ENCODE measurements at places on chromosomes 7 and 10.

GRCh38 chr10:32159264-32159663 is 103.0 kb upstream of the KIF5B start:
- DNase-seq: no peak

- DNase-seq: no peak
Measured at GRCh38 chr10:33160151-33160550, 174.3 kb downstream of the NRP1 start.

DNA sequence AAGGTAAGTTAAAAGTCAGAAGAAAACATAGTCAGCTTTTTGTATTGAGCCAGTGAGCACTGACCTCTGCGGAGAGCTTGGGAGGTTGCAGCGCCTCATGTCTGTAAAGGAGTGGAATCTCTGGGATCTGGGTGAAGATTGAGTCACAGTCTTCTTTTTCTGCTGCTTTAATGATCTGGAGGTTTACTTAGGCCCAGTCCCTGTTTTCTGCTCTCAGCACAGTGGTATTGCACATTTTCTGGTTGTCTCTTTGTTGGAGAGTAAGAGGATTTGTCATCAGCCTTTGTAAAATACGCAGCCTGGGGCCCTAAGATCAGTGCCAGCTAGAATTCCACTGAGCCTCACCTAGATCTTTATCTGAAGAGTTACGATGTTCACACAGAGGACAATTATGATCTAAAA is 58.3 kb upstream of the GJD4 start:
- no peak for DNase-seq

GRCh38 chr7:156445997-156446761 is 194.4 kb upstream of the RNF32 start:
- DNase-seq: no peak

DNA sequence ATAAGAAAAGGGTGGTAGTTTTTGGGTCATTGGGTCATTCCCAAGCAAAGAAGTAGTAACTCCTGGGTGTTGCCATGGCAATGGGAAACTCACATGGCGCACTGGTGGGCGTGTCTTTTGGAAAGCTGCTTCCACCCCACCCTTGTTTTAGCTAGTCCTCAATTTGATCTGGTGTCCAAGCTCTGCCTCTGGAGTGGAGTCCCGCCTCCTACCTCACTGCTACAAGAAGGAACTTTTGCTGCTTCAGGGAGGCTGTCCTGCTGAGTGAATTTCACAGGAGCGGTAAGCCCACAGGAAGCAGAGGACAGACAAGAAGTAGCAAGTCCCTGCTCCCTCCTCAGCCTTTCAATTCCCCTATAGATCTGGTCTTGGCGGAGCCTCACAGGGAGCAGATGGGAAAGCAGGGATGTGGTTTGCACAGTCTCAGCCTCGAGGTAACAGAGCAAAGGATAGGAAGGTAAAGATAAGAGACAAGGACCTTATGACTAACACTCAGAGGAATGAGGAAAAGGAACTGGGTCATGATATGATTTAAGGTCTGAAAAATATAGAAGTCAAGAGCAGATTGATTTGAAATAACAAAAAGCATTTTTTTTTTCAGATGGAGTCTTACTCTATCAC is 700.3 kb downstream of the TNS3 start:
- no peak for DNase-seq

GRCh38 chr10:97651773-97652172 is 11.3 kb downstream of the PI4K2A start:
- DNase-seq: no peak

DNA sequence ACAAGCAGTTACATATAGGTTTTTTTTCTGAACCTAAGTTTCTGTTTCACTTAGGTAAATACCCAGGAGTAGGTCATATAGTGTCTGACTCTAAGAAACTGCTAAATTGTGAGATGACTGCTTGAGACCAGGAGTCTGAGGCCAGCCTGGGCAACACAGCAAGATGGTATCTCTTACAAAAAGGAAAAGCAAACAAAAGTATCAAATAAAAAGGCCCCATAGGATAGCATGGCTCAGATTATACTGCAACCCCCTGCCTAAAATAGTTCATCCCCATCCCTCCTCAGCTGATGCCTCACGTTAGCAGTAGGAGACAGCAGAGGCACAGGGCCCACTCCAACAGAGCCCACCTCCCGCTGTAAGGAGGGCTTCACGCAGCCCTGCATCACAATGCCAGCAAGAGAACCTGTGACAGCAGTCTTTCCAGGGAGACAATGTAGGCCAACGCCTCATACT is 90.3 kb downstream of the SRPK2 start:
- no peak for DNase-seq

DNA sequence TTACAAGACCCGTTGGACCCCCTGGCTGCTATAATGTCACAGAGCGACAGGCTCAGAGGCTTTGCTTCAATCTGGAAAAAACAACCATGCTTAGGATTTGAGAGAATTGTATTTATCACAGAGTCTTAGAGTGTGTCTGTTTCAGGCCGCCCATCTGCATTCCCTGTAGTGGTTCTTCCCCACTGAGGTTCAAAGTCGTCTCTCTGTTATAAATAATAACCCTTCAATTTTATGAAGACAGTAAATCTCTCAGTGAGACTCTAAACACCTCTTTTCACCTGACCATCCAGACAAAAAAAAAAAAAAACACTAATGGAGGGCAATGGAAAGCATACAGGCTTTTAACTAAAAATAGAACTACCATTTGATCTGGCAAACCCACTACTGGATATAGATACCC is 565.4 kb upstream of the AUTS2 start:
- DNase-seq: no peak
